ENCODE measurements at places on chromosomes 4 and X.
A peak's percentile ranks its signal among the peaks of the same experiment; 100 is the strongest.

DNA sequence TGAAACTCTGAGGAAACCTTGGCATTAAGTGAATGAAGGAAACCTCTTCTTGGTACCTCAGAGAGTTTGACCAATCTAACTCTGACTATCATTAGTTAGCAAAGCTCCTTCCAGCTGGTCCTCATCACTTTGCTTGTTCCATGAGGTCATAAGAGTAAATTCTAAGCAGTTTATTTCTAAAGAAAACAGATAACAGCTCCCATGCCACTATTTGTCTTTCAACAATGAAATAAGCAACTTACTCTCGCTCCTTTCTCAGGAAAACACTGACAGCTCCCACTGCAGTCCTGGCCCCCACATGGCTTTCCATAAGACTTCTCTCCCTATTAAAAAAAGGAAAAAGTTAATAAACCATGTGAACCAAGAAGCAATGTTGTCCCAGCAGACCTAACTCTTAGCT lies 127.7 kb downstream of the COL4A6 start:
- no peak for DNase-seq

GRCh38 chr4:44679060-44679459 lies 840 bp downstream of the GUF1 start:
- no peak for DNase-seq

DNA sequence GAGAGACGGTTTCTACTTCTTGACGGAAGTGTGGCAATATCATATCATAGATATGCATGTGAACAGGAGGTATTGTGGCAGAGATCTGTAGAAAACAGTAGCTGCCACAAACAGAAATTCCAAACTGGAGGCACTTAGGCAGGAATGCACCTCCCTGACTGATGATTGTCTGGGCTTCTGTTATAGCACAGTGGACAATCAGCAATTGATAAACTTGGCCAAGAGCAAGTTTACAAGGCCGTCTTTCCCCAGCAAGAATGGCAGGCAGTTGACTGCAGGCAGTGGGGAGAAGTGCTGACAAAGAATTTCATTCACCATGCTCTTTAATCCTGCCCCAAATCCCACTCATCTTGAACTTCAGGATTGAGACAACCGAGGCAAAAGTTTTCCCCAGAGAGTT lies 114.4 kb upstream of the STOX2 start:
- no peak for DNase-seq

- DNase-seq: peak; percentile 68
Measured at GRCh38 chrX:3257471-3257870, 89.0 kb downstream of the MXRA5 start.

- no peak for DNase-seq
Measured at GRCh38 chrX:138995458-138995857, 283.9 kb upstream of the FGF13 start.

DNA sequence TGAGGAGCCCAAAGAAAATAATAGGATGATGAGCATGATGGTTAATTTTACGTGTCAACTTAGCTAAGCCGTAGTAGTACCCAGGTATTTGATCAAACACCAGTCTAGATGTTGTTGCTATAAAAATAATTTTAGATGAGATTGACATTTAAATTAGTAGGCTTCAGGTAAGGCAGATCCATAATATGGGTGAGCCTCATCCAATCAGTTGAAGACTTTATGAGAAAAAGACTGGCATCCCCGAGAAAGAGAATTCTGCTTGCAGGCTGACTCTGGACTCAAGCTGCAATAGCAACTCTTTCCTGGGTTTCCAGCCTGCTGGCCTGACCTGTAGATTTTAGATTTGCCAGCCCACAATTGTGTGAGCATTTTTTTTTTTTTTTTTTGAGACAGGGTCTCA lies 192.8 kb upstream of the LNX1 start:
- no peak for DNase-seq

DNA sequence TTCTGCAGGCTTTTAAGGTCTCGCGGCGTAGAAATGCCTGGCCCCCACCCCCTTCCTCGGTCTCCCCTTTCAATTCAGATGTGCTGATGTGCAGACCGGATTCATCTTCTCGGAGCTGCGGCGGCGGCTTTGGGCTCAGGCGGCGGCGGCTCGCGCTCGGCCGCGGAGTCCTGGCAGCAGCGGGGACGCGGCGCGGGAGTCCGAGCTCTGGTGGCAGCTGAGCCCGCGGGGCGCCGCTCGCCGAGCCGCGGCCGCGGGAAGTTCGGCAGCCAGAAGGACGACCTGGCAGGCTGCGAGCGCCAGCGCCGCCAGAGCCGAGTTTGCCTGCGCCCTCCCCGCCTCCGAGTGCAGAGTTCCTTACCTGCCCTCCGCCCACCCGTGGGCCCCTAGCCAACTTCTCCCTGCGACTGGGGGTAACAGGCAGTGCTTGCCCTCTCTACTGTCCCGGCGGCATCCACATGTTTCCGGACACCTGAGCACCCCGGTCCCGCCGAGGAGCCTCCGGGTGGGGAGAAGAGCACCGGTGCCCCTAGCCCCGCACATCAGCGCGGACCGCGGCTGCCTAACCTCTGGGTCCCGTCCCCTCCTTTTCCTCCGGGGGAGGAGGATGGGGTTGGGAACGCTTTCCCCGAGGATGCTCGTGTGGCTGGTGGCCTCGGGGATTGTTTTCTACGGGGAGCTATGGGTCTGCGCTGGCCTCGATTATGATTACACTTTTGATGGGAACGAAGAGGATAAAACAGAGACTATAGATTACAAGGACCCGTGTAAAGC lies 448 bp downstream of the TLL1 start:
- peak; percentile 40 for DNase-seq

All from fibroblast of skin of back (primary cell).